ENCODE measurements at places on chromosomes 16 and 17.
A peak's percentile ranks its signal among the peaks of the same experiment; 100 is the strongest.

DNA sequence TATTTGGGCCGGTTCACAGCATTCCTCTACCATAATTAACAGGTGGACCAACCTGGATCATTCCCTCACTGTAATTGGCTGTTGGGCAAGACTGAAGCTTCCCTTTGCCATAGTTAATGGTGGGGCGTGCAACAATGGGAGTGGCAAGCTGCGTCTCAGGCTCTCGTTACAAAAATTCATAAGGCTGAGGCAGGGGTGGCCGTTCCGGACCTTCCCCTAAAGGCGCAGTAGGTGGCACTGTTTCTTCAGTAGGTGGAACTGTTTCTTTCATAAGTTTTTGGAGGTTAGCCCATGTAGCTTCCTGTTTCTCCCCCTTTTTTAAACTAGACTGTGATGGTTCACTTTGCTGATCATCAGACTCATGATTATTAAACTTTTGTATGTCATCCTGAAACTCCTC lies 17.0 kb upstream of the TMC5 start:
- no peak for DNase-seq

DNA sequence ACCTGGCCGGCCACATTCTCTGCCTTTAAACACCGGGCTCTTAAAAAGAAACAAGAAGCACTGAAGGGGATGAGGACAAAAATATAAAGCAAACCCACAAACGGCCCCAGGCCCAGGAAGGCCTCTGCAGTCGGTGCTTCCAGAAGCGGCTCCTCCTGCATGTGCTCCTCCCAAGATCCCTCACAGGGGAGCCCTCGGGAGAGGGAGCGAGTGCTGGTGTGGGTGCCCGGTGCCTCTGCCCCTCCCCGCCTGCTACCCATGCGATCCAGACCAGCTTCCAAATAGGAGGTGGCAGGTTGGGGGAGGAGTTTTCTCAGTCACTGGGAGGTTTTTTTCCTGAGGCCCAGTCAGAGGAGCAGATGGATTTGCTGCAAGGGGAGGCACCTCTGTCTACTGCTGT lies 15.8 kb downstream of the KDM8 start:
- DNase-seq: no peak

DNA sequence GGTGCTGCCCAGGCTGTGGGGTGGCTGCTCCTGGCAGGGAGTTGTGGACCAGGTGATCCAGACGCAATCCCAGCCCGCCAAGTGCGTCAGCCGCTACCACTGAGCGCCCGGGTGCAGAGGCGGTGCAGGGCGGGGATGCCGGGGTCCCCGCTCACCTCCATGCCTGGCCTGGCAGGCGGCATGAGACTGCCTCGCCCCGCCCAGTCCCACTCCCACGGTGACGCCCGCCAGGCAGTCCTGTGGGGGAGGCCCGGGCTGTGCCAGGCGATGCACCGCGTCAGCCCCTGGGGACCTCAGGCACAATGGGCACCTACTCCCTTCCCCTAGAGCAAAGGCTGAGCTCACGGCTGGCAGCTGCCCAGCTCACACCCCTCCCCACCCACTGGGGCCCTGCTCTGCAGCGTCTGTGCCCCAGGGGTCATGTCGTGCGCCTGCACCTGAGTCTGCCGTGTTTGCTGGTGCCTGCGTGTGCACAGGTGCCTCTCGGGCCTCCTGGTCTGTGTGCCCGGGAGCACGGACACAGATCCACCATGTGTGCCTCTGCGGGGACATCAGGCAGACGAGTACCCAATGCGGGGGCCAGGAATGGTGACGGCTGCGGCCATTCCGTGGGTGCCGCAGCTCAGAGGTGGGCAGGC lies 5.3 kb downstream of the RPUSD1 start:
- no peak for DNase-seq

DNA sequence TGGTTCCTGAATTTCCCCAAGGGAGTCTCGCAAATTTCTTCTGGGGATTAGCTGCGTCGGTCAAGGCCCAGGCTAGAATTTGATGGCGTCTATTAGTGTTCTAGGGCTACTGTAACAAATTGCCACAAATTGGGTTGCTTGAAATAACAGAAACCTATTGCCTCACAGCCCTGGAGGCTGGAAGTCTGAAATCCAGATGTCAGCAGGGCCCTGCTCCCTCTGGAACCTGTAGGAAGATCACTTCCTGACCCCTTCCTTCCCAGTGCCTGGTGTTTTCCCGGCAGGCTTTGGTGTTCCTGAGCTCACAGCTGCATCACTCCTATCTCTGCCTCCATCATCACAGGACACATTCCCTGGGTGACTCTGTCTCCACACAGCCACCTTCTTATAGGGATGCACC lies 24.4 kb downstream of the DHRS7C start:
- no peak for DNase-seq

GRCh38 chr16:81940781-81941560 lies 70.3 kb downstream of the SDR42E1 start:
- DNase-seq: peak; percentile 82

- no peak for DNase-seq
These were observed 64.6 kb downstream of the KPNA2 start for GRCh38 chr17:68100000-68100641.

GRCh38 chr16:79041206-79041605 lies 559.3 kb downstream of the MAF start:
- no peak for DNase-seq

- DNase-seq: no peak
These were observed 21.3 kb upstream of the KCNJ12 start for GRCh38 chr17:21354796-21355385.

DNA sequence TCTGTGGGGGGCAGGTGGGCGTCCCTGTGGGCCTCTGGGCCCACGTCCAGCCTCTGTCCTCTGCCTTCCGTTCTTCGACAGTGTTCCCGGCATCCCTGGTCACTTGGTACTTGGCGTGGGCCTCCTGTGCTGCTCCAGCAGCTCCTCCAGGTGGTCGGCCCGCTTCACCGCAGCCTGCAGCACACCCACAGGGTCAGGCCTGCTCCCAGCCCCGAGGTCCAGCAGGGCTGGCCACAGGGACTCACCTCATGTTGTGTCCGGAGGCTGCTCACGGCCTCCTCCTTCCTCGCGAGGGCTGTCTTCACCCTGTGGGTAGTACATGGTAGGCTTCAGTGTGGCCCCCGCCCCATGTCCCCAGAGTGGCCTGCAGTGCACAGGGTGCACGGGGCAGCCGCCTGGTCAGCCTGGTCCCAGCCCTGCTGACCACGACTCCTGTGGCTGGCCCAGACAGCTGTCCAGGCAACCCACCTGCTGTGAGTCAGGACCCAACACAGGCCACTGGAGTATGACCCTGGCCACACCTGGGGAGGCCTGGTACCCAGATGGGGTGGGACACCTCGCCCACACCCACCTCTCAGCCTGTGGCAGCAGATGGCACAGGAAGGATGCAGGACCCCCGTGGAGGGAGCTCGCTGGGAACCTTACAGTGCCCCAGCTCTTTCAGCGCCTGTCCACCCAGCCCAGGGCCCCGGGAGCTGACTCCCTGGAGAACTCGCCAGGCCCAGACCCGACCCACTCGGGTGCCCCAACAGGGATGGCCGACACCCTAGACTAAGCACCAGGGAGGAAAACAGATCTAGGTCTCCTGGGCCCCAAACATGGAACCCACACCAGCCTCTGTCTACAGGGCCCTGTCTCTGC lies 23.9 kb upstream of the AATK start:
- no peak for DNase-seq

GRCh38 chr17:77128896-77129567 lies 11.7 kb upstream of the SEC14L1 start:
- no peak for DNase-seq

- DNase-seq: no peak
These were observed 355.7 kb downstream of the HAPSTR1 start for GRCh38 chr16:9447195-9447551.

DNA sequence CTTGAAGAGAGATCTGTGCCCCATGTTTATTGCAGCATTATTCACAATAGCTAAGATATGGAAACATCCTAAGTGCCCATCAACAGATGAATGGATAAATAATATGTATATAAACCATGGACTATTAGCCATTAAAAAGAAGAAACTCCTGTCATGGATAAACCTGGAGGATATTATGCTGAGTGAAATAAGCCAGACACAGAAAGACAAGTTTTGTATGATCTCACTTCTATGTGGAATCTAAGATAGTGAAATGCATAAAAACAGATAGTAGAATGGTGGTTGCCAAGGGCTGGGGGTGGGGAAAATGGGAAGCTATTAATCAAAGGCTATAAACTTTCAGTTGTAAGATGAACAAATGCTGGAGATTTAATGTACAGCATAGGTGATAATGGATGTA lies 19.9 kb upstream of the HEATR6 start:
- DNase-seq: no peak

- no peak for DNase-seq
These were observed 33.8 kb upstream of the LGALS9 start for GRCh38 chr17:27597188-27597580.

DNA sequence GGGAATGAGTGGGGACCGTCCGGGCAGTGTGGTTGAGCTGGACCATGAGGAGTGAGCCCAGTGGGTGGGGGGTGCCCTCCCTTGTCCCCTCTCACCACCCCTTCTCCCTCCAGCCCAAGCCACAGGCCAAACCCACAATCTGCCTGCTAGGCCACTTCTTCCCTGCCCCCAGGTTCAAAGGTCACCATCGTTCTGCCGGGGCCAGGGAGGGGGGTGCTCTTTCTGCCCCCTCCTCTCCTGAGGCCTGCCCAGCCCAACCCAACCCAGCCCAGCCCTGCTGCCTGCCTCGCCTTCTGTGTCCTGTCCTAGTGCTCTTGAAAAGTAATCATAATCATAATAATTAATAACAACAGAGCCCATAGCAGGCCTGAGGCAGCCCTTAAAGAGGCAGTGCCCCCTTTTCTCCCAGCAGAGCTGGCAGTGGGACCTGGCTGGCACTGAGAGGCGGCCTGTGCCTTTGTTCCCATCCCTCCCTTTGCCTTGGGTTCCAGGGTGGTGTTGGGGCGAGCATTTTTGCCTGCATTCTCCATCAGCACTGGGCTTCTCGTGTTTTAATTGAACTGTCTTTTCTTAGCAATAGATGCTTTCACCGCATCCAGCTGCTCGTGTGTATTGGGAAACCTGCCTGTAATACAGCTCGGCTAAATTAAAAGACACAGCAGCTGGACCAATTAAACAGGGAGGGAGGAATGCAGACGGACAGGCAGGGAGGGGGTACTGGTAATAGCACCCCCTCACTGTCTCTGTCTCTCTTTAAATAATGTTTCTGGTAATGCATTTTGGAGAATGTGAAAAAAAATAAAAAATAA lies 46.8 kb downstream of the SREBF1 start:
- no peak for DNase-seq

DNA sequence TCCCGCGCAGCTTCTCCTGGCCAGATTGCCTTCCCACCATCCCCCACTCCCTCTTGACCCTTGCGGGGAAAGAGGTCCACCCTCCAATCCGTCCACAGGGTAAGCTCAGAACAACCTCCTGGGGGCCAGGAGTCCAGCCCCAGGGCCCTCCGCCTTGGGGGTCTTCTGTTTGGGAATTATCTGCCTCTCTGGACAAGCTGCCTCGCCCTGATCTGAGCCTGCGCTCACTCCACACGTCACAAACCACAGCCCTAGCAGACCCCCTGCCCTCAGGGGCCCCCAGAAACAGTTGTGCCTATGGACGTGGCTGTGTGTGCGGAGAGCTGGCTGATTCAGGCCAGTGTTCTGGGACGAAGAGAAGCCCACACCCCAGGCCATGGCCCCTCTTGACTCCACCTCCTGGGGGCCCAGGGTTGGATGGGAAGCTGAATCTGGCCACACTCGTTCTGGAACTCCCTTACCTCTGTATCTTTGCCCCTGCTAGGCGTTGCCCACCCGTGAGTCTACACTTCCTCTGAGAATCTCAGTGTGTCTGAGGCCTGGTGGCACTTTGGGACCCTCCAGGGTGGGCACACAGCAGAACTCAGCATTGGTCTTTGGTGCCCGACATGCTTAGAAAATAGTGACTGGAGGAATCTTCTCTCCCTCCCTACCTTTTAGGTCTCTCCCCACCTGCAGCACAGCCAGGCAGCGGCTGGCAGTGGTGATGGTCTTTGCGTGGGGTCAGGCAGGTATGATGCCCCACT lies 119.9 kb upstream of the SMURF2 start:
- DNase-seq: no peak

DNA sequence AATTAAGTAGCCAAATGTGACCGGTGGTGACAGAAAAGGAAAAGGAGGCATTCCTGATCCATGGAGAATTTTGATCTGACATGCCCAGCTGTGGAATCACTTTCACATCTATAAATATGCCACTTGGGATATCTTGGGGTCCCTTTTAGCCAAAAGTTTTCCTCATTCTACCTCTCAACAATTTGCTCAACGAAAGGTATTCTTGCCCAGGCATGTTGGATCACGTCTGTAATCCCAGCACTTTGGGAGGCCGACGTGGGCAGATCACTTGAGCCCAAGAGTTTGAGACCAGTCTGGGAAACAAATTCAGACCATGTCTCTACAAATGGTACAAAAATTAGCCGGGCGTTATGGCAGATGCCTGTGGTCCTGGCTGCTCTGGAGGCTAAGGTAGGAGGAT lies 24.3 kb downstream of the LITAF start:
- no peak for DNase-seq

GRCh38 chr17:16569358-16569712 lies 331 bp upstream of the ZNF287 start:
- DNase-seq: no peak

DNA sequence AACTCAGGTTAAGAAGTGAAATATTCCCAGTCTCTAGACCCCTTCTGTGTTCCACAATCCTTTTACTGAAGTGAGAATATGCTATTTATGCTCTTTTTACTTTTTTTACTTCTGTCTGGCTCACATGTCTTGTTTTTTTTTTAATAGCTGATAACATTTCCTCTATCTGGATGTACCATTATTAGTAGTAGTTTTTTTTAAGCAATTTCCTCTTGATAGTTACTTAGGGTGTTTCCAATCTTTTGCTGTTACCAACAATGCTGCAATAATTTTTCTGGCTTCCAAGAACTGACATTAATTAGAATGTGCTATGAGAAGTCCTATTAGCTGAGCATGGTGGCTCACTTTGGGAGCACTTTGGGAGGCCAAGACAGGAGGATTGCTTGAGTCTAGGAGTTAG lies 32.0 kb downstream of the KSR1 start:
- no peak for DNase-seq

Data from A172 (cell line).